Activated naive CD4-positive, alpha-beta T cell treated with Interleukin-2 at 50 U/mL for 16 hours (primary cell): ENCODE measurements at places on chromosomes 4 and X.

- no peak for DNase-seq
Measured at GRCh38 chr4:76388160-76388908, 32.6 kb downstream of the CCDC158 start.

DNA sequence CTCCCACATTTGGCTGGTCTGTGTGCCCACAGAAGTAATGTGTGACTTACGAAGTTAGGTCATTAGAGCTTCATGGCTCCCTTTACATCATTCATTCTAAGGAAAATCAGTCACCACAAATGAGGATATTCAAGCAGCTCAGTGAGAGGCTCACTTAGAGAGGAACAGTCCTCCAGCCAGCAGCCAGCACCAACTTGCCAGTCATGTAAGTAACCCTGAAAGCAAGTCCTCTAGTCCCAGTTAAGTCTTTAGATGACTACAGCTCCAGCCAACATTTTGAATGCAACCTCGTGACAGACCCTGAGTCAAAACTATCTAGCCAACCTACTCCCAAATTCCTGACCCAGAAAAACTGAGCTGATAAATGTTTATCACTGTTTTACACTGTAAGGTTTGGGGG, 71.3 kb downstream of the LRBA start:
- DNase-seq, result no peak

DNA sequence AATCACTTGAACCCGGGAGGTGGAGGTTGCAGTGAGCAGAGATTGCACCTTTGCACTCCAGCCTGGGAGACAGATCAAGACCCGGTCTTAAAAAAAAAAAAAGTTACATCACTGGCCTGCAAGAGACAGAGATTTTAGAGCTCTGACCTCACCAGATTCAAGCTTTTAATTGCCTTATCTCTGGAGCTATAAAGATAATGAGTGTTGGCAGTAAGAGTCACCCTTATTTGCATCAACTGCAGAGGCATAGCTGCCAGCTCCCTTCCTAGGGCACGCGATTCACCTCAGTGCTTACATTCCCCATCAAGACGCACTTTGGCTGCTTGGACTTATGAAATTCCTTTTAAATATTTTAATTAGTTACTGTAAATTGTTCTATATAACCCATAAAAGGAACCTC, 12.5 kb upstream of the SPATA4 start:
- DNase-seq, result no peak

GRCh38 chr4:1994938-1995337, 13.8 kb downstream of the NELFA start:
- no peak for DNase-seq

DNA sequence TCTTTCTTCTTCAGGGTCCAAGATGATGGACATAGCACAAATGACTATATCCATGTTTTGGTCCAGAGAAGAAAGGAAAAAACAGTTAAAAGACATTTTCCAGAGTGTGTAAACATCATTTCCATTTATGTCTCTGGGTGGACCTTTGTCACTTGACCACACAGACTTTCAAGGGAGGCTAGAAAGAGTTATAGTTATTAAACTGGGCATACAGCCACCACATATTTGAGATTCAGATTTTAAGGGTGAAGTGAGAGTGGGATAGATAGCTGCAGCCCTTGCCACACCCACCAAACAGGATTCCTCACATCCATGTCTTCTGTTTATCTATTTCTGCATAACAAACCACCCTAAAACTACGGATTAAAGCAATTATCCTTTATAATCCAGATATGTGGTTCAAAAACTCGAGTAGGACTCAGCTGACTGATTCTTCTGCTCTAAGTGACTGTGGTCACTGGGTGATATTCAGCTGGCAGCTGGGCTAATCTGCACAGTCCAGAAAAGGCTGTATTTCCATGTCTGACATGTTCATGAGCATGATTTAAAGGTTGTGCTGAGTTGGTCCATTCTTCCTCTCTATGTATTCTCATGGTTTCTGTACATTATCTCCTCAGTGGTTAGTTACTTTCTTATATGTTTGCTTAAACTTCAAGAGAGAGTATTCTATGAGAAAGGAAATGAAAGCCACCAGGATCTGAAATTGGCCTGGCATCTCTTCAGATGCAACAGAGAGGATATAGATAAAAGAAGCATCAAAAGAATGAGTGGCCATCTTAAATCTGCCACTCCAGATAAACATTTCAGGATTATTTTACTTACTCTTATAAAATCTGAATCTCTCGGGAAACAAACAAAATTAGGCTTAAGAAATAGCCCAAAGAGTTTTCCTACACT, 459.8 kb upstream of the CTSO start:
- no peak for DNase-seq
